ENCODE measurements at places on chromosomes 3 and 15.

- ATAC-seq: no peak
Measured at GRCh38 chr15:52394118-52394517, 98.5 kb upstream of the MYO5C start.

- ATAC-seq: no peak
Measured at GRCh38 chr3:188465311-188465710, 311.4 kb downstream of the LPP start.

- peak; percentile 85 for ATAC-seq
Measured at GRCh38 chr15:45641374-45641781, 6.5 kb downstream of the SQOR start.

DNA sequence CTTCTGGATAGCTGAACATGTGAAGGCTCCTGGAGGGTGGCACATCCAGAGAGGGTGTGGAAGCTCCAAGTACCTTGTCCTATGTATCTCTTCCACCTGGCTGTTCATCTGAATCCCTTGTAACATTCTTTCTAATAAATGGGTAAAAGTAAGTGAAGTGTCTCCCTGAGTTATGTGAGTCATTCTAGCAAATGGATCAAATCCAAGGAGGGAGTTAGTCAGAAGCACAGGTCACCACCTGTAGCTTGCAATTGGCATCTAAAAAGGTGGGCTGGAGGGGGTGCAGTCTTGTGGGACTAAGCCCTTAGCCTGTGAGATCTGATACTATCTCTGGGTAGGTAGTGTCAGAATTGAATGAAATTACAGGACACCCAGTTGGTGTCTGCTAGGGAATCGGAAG is 71.0 kb downstream of the WWTR1 start:
- peak; percentile 53 for ATAC-seq

- no peak for ATAC-seq
Measured at GRCh38 chr3:181823716-181824115, 112.0 kb downstream of the SOX2 start.

GRCh38 chr3:40951636-40952035 is 247.7 kb upstream of the CTNNB1 start:
- ATAC-seq: no peak

GRCh38 chr3:171841620-171842000 is 1.5 kb upstream of the TMEM212 start:
- ATAC-seq: no peak

GRCh38 chr3:5275529-5275928 is 88.0 kb downstream of the EDEM1 start:
- ATAC-seq: no peak

DNA sequence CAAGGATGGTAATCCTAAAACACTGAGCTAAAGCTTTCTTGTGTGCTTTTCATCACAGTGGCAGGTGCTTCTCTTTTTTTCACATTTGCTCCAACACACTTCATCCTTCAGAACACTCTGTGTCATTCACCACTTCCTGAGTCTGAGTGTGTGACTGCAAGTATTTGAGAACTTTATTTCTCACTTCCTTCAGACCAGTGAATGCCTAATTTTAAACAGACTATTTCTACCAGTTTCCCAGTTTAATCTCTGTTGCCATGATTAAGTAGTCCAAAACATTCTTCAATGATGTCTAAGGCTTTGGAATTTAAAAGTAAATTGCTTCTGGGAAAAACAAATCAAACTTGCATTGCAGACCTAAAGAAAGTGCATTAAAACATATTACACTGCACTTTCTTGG is 541.2 kb downstream of the RBMS3 start:
- no peak for ATAC-seq

GRCh38 chr3:16337856-16338540 is 73.0 kb downstream of the OXNAD1 start:
- ATAC-seq: peak; percentile 25

DNA sequence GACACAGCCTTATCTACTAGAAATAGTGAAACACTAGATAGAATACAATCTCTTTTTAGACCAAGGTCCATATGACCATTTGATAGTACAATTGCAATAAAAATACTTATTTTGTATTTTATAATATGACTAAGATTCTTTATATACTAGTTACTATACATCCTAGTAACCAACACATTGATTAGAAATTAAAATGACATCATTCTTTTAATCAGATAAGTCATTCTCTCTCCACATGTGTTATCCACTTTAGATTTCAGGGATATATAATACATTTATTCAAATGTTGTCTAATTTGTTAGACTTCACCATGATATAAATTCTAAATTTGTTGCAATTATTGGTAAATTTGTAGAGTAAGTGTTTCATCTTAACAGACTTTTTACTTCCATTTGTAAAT is 276.2 kb upstream of the DPH6 start:
- ATAC-seq: no peak

GRCh38 chr3:16126634-16127033 is 47.8 kb upstream of the GALNT15 start:
- ATAC-seq: no peak

All from esophagus mucosa (tissue), 1 donor.